Iris pigment epithelial cell (primary cell): ENCODE measurements at places on chromosomes 5 and 9.

GRCh38 chr9:34589636-34590380 lies at the start of gene CNTFR:
Gene CNTFR, minus strand, starts transcription at chr9:34589724. Its CDS starts 20,743 bp downstream, at chr9:34568981.
- DNase-seq: no peak

GRCh38 chr9:27524236-27524635 lies at the start of gene IFNK:
Gene IFNK, plus strand, starts transcription at chr9:27524290. Its CDS starts 47 bp downstream, at chr9:27524337.
- no peak for DNase-seq

- no peak for DNase-seq
Measured at GRCh38 chr5:51398875-51399642, 15.8 kb downstream of the ISL1 start.

DNA sequence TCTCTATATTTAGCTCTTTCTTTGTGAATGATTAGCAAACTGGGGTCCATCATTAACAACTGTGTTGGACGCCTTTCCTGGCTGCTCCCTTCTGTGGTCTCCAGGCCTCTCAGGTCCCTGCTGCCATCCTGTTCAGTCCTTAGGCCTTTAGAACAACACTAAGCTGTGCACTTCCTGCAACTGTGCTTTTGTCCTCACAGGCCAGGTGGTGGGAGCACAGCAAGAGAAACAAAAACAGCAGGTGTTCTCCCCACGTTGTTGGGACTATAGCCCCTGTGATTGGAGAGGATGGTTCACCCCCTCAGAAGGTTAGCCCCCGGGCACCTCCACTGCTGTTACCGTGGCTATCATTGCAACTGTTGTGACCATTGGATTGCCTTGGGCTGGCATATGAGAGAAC lies 41.7 kb upstream of the CLINT1 start:
- no peak for DNase-seq

DNA sequence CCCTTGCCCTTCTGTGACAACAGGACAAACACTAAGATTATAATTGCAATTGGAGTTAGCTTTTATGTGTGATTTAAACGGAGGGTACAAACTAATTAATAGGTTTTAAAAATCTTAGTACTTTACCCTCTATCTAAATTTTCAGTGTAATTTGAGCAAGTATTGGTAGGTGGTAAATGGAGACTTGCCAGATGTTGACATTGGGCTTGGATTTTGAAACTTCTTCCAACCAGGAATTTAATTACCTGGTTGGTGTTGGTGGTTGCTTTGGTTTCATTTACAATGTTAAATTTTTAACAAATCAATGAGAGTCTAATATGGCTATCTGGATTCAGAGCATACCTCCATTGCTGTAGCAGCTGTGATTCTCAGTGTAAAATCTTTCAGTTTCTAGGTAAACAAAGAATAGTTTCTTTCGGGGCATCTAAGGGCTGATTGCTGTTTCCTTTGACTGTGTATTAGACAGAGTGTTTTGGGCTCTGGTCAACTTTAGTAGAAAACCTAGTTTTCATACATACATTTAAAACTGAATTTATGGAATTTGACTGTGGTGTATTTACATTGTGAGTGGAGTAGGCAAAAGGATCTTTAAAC lies 1.9 kb downstream of the DAPK1 start:
- no peak for DNase-seq

- peak; percentile 29 for DNase-seq
Measured at GRCh38 chr9:133048595-133048994, 13.2 kb upstream of the CEL start.

DNA sequence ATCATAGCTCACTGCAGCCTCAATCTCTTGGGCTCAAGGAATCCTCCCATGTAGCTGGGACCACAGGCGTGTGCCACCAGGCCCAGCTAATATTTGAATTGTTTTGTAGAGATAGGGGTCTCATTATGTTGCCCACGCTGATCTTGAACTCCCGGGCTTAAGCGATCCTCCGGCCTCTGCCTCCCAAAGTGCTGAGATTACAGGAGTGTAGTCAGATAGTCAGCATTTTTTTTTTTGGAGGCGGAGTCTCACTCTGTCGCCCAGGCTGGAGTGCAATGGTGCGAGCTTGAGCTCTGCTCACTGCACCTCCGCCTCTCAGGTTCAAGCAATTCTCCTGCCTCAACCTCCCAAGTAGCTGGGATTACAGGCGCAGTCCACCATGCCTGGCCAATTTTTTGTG lies 1.6 kb upstream of the SAR1B start:
- DNase-seq: no peak

GRCh38 chr9:93225417-93225816 lies 41.5 kb downstream of the WNK2 start:
- no peak for DNase-seq
